Gastroesophageal sphincter (tissue), 4 donors: ENCODE measurements at places on chromosomes 2 and 18. TPM values are rescaled to one million over a fixed set of nuclear protein-coding genes. Genes with fewer than 3 reads are reported as not detected.

DNA sequence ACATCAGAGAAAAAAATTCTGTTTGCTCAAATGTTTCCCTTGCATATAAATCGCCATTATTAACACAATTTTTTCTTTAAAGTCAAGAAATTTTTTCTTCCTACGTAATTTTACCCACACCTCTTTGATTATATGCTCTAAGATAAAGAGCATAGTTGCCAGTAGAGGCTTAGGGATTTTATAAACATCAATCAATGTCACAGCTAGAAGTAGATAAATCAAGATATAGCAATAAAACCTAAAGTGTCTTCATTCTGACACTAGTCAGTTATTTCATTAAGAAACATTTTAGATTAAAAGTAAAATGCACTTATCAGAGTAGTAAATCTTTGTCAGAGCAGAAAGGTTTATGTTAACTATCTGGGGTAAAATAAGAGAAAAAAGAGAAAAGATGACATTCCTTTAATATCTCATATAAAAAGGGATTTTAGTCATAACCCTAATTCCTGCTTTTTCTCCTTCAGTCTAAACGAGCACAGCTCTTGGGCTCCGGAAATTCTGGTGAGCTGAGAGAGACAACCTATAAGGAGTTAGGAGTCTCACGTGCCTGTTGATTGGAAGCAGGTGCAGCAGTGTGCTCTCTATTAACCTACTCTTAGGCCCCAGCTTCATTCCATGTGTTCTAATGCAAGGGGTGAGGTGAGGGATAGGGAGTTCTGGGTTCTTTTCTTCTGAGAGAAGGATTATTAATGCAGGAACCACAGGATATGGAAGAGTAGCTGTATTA is 172.4 kb upstream of the GULP1 start:
- no peak for ATAC-seq

DNA sequence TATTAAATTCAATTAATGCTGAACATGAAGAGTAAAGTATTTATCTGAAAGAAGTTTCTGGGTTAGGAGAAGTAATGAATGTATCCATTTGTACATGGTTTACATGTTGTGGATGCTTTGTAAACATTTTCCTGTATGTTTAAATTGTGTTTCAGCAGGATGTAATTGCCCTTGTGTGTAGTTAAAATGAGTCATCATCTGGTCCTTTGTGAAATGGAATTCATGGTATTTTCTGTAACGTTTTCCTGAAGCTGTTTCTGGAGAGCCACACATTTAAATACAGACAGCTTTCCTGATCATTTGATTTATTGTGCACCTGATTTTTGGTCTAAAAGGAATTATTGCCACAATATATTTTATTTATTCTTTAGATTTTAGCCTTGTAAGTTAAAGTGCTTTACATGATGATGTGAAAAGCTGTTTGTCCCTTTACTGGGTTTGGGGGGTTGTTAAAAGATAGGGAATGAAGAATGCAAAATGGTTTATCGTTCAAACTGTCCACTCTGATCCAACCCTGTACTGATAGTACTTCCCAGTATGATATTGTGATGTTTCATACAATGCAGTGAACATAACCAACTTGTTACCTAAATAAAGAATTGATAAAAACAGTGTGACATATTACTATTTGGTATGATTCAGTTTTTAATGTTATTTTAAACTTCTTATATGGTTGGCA is 41.7 kb upstream of the SLC3A1 start:
- no peak for ATAC-seq

GRCh38 chr2:207417301-207417718 is 112.5 kb upstream of the CREB1 start:
- ATAC-seq: no peak

The REG3A gene
- not detected for total RNA-seq
